Stimulated activated CD8-positive, alpha-beta memory T cell treated with anti-CD3 and anti-CD28 coated beads, Interleukin-4, amount 100 ng/mL, for 4 hours (primary cell): ENCODE measurements at places on chromosomes 7 and 10.

DNA sequence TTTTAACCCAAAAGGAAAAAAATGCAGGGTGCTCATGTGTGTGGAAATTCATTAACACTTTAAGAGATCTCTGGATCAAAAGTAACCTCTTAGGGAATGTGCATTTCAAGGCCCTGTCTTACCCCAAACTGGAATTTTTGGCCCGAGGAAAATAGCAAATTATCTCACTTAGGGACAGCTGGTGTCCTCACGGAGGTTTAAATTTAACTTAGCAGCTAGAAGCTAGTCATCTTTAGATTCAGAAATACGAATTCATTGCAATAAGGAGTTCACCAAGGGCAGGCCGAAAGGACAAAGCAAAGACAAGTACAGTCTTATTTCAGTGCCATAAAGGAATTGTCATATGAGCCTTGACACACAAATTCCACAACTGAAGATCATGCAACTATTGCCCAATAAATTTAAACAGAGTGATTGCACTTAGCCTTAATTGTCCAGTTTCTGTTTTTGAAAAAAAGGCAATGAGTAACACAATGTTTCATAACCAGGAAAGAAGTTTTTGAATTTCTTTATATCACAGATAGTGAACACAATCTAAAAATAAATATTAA, 22.4 kb upstream of the SEMA3C start:
- no peak for DNase-seq

GRCh38 chr10:31353574-31353973, 34.6 kb downstream of the ZEB1 start:
- no peak for DNase-seq

- DNase-seq: no peak
Measured at GRCh38 chr10:119362122-119362521, 154.8 kb downstream of the GRK5 start.

DNA sequence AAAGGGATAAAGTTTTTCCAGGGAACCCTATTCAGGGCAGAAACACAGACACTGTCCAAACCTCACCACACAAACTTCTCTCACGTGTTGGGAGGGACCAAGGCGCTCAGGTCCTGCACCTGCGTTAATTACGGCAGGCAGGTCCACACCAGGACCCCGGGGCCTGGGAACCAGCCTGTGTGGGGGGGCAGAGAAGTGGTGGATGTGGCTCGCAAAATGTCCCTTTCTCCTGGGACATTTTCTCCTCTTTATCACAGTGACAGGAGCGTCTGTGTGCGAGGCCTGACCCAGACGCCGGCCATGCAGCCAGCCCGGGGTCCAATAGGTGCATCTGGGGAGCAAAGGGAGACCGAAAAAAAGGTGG, 73.4 kb upstream of the ZNF722 start:
- DNase-seq: no peak

GRCh38 chr7:75756991-75757676, 14.9 kb downstream of the CCL26 start:
- no peak for DNase-seq

DNA sequence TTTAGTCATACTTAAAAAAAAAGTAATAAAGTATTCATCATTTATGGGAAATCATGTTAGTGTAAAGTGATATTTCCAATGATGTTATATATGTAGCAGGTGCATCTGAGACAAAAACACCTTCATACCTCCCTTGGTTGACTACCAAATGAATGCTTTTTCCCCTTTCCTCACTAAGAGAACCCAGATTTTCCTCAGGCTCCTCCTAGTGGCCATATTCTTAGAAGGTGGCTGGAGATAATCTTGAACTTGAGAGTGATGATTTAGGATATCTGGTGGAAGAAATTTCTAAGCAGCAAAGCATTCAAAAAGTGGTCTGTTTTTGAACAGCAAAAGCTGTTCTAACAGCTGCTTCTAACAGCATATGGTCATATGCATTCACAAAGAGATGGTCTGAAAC, 16.8 kb upstream of the DNAH11 start:
- no peak for DNase-seq

GRCh38 chr10:33112831-33113455, 154.9 kb upstream of the ITGB1 start:
- DNase-seq: no peak

- no peak for DNase-seq
Measured at GRCh38 chr10:71854031-71854430, 3.0 kb upstream of the PSAP start.

GRCh38 chr10:123746061-123746460, 79.9 kb downstream of the GPR26 start:
- DNase-seq: no peak
